ENCODE measurements at places on chromosomes 12 and 14.

- DNase-seq, result no peak
Observed at GRCh38 chr12:89481213-89481914, 43.2 kb downstream of the GALNT4 start.

DNA sequence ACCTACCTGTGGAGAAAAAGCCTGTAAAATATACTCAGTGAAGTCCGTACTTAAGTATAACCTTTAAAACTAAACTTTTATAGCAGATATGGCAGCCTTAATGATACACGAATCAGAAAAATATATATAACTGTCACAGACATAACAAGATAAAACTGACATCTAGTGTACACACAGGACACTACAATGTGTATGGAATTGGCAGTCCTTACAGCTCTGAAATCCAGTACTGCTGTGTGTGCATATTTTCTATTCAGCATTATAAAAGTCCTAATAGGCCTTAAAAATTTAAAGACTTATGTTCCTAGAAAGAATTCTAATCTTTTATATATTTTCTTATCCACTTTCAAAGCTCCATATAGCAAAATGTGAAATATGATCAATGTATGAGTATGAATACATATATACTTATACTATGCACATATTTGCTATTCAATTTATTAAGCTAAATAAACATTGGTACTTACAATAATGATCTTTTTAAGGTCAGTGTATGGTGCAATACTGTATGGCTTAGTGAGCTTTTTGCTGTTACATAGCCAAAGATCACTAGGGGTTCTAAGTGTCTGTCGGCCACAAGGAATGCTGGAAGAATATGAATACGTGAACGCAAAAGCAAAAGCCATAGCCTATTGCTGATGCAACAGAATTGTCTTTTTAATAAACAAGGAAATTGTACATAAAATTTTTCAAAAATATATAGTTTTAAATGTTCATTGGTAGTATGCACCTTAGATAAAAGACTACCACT is 69.2 kb downstream of the C2CD5 start:
- no peak for DNase-seq

- DNase-seq, result no peak
Observed at GRCh38 chr14:64705381-64706118, 1.3 kb downstream of the PLEKHG3 start.

- DNase-seq, result no peak
Observed at GRCh38 chr12:92445253-92446082, 257.3 kb upstream of the PLEKHG7 start.

- peak; percentile 40 for DNase-seq
Observed at GRCh38 chr12:459430-460258, at the start of gene B4GALNT3. TSS of gene B4GALNT3 (plus strand) at chr12:459939. CDS start at chr12:460377, 438 bp downstream.

- no peak for DNase-seq
Observed at GRCh38 chr12:67601126-67601525, 47.4 kb upstream of the DYRK2 start.

DNA sequence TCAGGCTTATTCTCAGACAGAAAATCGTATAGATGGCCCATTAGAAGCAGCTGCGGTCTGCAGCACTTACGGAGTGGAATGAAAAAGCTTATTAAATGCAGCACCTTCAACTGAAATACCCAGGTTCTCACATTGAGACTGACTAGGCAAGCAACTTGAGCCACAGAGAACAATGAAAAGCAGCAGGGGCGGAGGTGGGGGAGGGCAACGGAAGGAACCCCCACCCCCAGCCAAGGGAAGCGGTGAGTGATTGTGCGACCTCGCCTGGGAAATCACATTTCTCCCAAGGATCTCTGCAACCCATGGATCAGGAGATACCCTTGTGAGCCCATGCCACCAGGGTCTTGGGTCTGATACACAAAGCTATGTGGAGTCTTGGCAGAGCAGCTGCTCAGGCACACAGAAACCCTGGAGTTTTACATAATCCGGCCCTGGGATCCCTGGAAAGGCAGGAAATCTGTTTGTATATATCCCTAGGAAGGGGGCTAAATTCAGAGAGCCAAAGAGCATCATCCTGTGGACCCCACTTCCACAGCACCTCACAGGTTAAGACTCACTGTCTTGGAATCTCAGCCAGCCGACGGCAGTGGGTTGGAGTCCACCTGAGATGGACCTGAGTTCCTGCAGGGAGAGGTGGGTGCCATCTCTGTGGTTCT is 38.1 kb downstream of the PZP start:
- DNase-seq, result no peak

GRCh38 chr12:96948782-96949181 is 41.7 kb downstream of the NEDD1 start:
- DNase-seq, result no peak

DNA sequence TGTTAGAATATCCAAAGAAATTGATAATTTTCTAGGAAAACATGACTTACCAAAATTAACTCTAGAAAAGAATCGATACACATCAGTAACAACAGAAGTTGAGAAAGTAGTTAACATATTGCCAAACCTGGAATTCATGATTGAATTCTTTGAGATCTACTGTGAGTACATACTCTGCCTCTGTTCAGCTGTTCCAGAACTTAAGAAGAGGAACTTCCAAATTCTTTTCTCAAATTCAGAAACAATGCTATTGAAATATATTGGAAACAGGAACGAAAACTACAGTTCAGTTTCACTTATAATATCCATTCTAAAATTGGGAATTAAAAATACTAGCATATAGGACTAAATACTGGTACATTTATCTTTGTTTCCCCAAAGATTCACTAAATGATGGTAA is 57.9 kb downstream of the MARK3 start:
- DNase-seq, result no peak

- peak; percentile 67 for DNase-seq
Observed at GRCh38 chr12:131827961-131828534, at the start of gene MMP17. TSS of gene MMP17 (plus strand) at chr12:131828393. CDS start at chr12:131828495, 102 bp downstream.

DNA sequence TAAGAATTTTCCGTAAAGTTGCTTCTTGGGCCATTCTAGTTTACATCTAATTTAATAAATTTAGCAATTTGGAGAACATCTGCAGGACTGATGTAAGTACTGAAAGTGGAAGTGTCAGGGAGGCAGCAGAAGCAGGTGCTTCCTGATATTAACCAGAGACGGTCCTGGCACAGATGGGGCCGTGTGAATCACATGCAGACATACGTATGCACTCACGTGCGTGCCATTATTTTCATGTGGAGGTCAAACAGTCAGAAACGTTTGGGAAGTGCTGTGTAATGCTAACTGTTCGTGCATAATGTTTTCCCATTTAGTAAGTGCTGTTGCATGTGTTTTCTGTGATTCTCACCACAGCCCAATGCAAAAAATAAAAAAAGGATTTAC is 87.8 kb upstream of the DYNC1H1 start:
- peak; percentile 59 for DNase-seq
